Stimulated activated CD4-positive, alpha-beta T cell treated with anti-CD3 and anti-CD28 coated beads, Interleukin-2, amount 100 ng/mL, for 24 hours (primary cell): ENCODE measurements at places on chromosomes 2 and 18.

DNA sequence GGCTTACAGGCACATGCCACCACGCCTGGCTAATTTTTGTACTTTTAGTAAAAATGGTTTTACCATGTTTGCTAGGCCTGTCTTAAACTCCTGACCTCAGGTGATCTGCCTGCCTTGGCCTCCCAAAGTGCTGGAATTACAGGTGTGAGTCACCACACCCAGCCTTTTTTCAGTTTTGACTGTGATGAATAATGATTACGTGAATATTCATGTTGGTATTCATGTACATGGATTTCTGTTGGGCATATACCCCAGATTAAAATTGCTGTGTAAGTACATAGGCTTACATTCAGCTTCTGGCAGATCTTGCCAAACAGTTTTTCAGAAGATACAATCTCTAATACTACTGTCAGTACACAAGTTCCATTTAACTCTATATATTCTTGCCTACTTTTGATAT lies 20.9 kb downstream of the SLC39A10 start:
- no peak for DNase-seq

DNA sequence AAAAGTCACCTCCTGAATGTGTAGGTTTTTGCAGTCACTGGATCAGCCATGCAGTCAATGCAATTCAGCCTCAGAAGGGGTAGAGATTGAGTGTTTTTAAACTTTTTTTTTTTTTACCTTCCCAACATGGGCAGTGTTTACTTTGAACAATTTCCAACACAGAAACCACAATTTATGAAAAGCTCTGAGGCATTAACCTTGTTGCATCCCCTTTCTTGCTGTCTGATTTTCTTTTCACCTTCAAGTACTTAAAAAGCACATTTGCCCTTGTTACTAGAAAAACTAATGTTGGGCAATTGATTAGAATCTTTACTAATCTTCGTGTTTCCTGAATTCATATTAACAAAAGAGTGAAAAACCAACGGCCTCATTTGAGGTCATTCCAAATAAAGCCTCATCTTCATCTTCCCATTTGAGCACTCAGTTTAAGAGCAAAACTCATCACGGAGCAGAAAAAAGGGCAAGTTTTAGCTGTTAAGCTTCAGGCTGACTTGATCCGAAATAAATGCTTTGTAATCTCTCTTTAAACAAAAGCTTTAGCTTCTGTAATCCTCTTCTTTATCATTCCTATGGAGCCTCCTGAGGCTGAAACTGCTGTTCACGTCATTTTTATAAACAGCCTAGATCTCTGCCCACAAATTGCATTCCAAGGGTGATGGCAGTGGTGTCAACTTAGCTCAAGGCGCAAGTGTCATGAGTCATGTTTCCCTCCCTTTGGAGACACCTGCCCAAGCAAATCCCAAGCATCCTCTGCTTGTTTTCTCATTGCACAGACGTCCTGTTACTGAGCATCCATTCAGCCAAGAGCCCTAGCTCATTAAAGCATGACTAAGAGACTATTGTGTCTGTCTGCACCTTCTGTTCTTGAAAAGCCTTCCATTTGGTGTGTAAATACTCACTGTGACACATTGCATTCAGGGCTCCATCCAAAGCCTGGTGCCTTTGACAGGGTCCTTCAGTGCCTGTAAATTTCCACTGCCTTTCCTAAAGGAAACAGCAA lies 107.7 kb downstream of the HNMT start:
- no peak for DNase-seq

- DNase-seq: no peak
Measured at GRCh38 chr2:128520340-128520739, 201.7 kb upstream of the HS6ST1 start.

DNA sequence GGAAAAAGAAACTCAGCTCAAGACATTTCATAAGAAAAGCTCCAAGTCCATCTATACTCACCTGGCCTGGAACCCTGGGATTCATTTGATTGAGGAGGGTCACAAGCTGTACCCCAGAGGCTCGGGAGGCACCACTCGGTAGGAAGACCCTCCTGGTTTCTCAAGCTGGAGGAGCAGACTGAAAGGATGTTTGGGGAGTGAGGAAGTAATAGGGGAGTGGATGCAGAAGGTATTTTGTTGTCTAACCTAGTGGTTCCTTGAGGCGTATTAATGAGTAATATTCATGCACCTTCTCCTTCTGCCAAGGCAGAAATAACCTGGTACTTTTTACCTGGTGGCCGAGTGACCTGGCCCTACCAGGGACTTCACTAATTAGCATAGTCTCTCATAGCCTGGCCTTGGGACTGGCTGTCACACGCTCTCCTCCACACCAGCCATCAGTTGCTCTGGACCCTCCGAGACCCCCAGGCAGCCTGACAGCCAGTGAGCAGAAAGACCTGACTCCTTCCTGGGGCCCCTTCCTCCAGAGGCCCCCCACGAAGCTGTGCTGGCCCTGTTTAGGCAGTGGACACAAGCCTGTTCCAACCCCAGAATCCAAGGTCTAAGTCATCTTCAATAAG lies 161.4 kb downstream of the BCL2 start:
- no peak for DNase-seq

GRCh38 chr18:8242151-8242696 lies 367.0 kb upstream of the RAB12 start:
- DNase-seq: no peak

DNA sequence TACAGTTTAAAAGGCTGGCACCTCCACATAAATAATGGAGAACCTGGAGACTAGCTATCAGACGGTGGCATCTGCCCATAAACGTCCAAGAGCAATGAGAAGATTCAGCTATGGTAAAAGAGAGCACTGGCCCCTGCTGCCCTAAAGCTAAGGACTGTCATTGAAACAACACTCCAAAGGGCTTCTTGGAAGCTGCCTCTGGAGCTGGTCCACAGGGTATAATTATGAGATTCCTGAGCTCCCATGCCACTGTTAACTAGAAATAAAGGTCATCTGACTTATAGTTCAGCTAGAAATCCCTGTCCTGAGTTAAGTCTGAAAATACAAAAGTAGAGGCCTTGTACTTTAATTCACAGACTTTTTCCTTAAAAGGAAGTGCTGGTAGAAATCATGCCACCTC lies 39.9 kb upstream of the RBMS1 start:
- DNase-seq: no peak

DNA sequence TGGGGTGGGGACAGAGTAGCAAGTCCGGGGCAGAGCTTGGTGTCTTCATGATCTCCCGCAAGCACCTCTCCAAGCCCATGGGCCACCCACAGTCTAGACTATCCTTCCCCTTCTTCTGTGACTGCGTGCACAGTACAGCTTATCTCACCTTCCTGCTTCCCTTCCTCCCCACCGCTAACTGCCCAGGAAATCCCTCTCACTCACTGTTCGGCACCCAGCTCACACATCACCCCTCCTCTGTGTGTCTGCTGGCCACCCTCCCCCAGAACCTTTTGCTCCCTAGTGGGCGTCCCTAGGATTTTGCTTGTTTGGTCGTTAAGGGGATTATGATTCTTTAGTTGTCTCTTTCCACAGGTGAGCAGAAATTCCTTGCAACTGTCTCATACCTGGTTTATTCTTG lies 31.5 kb upstream of the SMAD7 start:
- no peak for DNase-seq

- no peak for DNase-seq
Measured at GRCh38 chr2:73359915-73360697, 25.5 kb upstream of the ALMS1 start.

GRCh38 chr2:37833423-37833822 lies 91.7 kb upstream of the RMDN2 start:
- peak; percentile 38 for DNase-seq

- no peak for DNase-seq
Measured at GRCh38 chr2:52178845-52179244, 1146.9 kb upstream of the NRXN1 start.

DNA sequence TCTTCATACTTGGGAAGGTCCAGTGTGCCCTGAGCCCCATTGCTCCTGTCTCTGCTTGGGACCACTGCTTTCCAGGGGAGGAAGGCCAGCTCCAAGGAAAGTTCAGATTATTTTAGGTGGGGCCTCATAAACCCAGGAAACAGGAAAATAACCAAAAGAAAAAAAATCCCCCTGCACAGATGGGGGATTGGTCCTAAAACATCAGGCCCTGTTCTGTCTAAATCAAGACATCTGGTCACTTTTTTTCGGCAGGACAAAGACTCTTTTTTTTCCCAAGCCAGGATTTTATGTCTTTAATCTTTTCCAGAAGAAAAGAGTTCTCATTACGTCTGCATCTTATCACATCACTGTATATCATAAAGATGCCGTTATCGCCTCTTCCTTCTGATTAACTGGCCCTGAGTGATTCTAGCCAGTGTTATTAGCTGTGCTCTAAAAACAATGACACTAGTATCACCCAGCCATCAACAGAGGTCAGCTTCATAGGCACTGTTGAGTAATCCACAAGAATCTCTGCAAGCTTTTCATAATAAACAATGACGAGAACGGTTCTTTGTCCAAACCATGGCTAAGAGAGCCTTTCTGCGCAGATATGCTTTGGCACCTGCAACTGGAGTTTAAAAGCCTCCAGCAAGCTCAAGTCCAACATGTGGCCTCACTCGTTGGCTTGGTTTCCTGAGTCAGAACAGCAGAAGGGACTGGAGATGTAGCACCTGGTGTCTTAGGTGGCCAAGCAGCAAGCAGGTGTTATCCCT lies 138.2 kb downstream of the VAPA start:
- DNase-seq: no peak

DNA sequence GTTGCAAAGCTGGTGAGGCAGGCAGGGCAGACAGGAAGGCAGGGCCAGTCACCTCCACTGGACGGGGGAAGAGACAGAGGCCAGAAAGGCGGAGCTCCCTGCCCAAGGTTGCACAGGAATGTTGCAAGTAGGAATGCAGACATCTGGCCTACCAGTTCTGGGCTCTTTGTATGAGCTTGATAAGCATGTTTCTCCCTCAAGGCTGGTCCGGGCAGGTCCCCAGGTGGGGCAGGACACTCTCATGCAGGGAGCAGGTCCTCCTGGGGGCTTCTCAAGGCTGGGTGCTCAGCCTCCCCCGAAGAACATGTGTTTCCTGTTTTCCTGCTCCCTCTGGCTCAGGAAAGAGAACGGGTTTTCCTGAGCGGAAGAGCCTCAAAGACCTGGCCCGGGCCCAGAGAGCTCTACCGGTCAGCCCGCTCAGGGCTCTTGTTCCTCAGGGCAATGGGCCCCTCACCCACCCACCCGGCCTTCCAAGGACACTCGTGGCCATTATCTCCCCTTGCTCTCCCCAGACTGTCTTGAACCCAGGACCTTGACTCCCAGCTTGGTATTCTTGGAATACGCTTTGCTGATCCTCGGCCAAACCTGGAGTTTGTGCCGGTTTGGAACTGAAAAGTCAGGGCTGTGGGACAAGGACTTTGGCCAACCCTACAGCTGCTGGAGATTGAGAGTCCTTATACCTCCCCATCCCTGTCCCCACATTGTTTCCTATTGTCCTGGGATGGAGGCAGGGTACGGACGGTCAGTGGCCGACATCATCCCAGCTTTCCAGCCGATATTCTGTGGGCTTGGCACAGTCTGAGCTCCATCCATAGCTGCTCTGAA lies 87.7 kb upstream of the HAAO start:
- no peak for DNase-seq

GRCh38 chr2:30273574-30273929 lies 42.2 kb downstream of the LBH start:
- no peak for DNase-seq
